Activated T-cell treated with anti-CD3 and anti-CD28 coated beads, Interleukin-2, amount 50 U/mL, for 48 hours (primary cell): ENCODE measurements at places on chromosomes 12 and 14.

GRCh38 chr14:104735830-104736642 lies 12.0 kb downstream of the ADSS1 start:
- DNase-seq, result no peak

DNA sequence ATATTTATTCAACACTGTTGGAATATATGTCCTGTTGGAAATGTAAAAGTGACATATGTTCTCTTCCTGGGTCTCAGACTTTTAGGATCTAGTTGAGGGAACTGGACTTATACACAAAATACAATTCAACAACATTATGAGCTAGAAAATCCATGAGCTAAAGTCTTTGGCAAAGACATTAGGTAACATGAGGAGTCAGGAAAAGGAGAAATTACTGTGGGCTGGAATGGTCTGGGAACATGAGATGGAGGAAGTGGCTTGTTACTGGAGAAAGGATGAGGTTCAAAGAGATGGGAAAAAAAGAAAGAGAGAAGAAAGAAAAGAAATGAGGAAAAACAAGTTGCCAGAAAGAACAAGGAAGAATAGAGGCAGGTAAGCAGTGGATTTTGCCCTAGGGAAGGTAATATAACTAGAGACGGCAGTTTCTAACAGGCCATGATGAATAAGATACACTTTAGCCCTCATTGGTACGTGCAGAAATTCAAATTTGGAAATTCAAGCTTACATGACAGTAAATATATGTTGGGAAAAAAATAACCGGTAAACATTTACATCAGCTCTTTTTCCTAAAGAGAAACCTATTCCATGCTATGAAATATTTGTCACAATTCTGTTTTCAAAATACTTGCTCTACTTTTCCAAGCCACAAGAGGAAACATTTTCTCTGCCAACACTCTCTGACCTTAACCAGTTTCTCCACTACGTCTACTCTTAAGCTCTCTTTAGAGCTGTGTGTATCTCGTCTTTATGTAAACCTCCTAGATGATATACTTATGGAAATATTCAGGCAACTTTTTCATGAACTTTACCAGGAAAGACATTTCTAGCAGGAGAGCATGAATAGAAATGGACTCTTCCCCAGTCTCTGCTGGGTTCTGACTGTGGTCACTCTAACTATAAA lies 268.8 kb upstream of the BTG1 start:
- no peak for DNase-seq

- DNase-seq, result no peak
Observed at GRCh38 chr14:24874514-24875202, 175.3 kb downstream of the STXBP6 start.

DNA sequence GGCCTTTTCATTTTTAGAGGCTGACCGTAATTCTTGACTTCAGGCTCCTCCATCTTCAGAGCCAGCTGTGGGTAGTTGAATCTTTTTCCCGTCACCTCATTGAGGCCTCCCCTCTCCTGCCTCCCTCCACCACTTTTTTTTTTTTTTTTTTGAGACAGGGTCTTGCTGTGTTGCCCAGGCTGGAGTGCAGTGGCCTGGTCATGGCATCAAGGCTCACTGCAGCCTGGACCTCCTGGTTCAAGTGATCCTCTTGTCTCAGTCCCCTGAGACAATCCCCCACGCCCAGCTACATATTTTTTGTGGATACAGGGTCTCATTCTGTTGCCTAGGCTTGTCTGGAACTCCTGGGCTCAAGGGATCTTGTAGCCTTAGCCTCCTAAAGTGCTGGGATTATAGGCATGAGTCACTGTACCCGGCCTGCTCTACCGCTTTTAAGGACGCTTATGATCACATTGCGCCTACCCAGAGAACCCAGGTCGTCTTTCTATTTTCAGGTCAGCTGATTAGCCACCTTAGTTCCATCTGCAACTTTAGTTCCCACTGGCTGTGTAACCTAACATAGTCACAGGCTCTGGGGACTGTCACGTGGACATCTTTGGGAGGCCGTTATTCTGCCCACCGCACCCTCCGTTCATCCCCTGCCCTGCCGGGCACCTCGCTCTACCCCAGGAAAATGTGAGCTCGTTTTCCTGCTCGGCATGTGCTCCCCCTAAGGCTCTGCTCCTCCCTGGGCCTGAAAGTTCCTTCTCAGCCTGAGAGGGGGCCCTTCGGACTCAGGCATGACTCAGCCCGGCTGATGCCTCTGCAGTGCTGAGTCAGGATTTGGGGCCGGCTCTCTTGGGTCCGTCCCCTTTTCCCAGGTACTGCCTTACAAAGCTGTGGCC lies 13.4 kb downstream of the TNFAIP2 start:
- no peak for DNase-seq

DNA sequence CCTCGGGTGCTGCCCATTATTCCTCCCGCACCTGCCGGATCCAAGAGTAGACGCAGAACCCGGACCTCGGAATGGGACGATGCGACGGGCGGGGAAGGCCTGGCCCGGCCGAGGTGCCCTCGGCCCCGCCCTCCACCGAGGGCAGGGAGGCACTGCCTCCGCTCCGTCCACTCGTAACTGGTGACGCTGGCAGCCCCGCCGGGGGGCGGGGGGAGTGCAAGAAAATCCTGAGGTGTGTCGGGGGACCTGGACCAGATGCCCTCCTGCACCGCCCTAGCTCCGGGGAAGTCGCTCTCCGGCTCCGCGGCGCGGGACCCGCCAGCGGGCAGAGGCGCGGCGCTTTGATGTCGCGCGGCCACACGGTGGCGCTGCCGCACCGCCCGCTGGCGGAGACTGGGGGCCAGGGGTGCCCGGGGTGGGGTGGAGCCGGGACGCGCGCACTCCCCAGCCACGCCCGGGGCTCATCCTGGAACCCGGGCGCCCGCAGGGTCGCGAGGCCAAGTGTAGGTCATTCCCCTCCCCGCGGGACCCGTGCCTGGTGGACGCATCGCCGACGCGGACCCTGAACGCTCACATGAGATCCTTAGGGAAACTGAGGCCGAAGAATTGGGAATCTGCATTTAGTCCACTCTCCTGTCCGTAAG lies 202.8 kb downstream of the TTC8 start:
- peak; percentile 68 for DNase-seq
